ENCODE measurements at places on chromosomes 4 and X.
A peak's percentile ranks its signal among the peaks of the same experiment; 100 is the strongest.

DNA sequence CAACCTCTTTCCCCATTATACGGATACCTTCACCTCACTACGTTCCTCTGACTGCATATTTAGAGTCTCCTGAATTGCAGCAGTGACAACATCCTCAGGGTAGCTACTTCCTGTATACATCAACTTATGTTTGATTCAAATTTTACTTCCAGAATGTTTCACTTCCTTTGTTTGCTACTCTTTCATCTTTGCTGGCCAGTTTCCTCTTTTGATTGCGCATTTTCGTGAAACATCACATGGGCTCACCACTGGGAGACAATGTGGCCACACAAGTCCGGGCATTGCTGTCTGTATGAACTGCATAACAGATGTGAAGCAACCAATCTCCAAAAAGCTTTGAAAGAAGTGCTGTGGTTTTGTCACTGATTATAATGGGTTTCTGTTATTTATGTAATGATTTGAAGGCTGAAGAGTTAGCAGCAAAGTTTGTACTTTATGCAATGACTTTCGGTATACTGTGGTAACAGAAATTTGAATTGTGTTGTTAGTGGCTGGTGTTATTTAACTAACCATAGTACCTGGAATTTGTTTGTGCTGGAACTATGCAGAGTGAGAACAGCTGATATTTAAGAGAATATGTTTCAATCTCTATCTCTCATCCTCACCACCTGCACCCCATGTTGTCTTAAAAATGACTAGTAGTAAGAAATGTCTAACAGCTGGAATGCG is 7.4 kb downstream of the SNCA start:
- peak; percentile 54 for DNase-seq
- no peaks in the 10 kb centered on the region for H3K36me3 ChIP-seq
- no peak overlapping the region for H3K4me3 ChIP-seq
- H3K27ac ChIP-seq, result no peak overlapping the region
- no peaks in the 10 kb centered on the region for H3K4me1 ChIP-seq
- no peaks in the 10 kb centered on the region for H3K27me3 ChIP-seq

GRCh38 chrX:49174723-49175122 is 3.0 kb downstream of the PLP2 start:
- no peak overlapping the region for H3K27ac ChIP-seq
- H3K4me1 ChIP-seq, result peaks cover 31% of the 10 kb centered on the region
- DNase-seq, result no peak
- H3K36me3 ChIP-seq, result peaks cover 61% of the 10 kb centered on the region
- H3K4me3 ChIP-seq, result no peak overlapping the region
- H3K27me3 ChIP-seq, result no peaks in the 10 kb centered on the region

DNA sequence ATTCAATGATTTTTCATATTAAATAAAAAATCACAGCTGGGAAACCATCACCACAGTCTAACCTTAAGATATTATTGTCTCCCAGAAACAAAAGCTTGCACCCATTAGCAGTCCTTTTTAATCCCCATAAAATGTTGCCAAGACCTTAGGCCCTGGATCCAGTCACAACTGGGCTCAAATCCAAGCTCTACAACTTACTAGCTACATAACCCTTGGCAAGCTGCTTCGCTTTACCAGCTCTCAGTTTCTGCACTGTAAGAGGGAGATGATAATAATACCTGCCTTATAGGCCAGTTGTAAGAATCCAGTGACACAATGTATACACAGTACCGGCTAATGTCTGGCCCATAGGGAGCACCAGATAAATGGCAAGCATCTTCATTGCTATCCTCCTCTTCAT is 400.9 kb upstream of the FGF13 start:
- H3K27ac ChIP-seq, result no peak overlapping the region
- H3K27me3 ChIP-seq, result no peaks in the 10 kb centered on the region
- DNase-seq, result peak; percentile 2
- H3K4me1 ChIP-seq, result no peaks in the 10 kb centered on the region
- H3K36me3 ChIP-seq, result no peaks in the 10 kb centered on the region

DNA sequence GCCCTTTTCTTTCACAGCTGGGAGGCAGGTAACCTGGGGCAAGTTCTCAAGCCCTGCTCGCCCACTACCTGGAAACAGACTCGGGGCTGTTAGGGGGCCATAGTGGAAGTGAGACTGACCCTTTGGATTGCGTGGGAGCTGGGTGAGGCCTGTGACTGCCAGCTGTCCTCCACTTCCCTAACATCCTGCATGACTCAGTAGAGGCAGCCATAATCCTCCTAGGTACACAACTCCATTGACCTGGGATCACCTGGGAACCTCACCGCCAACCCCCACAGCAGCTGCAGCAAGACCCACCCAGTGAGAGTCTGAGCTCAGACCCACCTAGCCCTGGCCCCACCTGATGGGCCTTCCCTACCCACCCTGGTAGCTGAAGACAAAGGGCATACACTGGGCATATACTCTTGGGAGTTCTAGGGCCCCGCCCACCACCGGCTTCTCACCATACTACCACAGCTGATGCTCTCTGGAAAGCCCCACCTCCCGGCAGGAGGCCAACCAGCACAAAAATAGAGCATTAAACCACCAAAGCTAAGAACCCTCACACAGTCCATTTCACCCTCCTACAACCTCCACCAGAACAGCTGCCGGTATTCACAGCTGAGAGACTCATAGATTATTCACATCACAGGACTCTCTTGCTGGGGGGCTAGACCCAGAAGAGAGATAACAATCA is 61.1 kb upstream of the DCTD start:
- no peaks in the 10 kb centered on the region for H3K27me3 ChIP-seq
- no peak for DNase-seq
- no peak overlapping the region for H3K4me3 ChIP-seq
- no peaks in the 10 kb centered on the region for H3K4me1 ChIP-seq
- H3K36me3 ChIP-seq, result no peaks in the 10 kb centered on the region

- H3K36me3 ChIP-seq, result peaks cover 14% of the 10 kb centered on the region
- peaks cover 23% of the 10 kb centered on the region for H3K4me1 ChIP-seq
- no peak overlapping the region for H3K4me3 ChIP-seq
- no peak for DNase-seq
- H3K27me3 ChIP-seq, result no peaks in the 10 kb centered on the region
- H3K27ac ChIP-seq, result peak overlapping the region; percentile 53
Measured at GRCh38 chrX:43728966-43729365, 72.9 kb downstream of the MAOA start.

- no peak overlapping the region for H3K4me3 ChIP-seq
- no peaks in the 10 kb centered on the region for H3K27me3 ChIP-seq
- peaks cover 38% of the 10 kb centered on the region for H3K36me3 ChIP-seq
- H3K27ac ChIP-seq, result no peak overlapping the region
- DNase-seq, result no peak
Measured at GRCh38 chr4:48588230-48589097, 98.4 kb downstream of the ZAR1 start.

- peak overlapping the region; percentile 93 for H3K27ac ChIP-seq
- no peaks in the 10 kb centered on the region for H3K27me3 ChIP-seq
- H3K36me3 ChIP-seq, result no peaks in the 10 kb centered on the region
Measured at GRCh38 chr4:74158466-74159142, 686 bp downstream of the MTHFD2L start.

GRCh38 chr4:86961116-86961515 is 26.3 kb downstream of the AFF1 start:
- no peaks in the 10 kb centered on the region for H3K36me3 ChIP-seq
- no peak for DNase-seq
- H3K4me3 ChIP-seq, result no peak overlapping the region
- no peaks in the 10 kb centered on the region for H3K27me3 ChIP-seq

DNA sequence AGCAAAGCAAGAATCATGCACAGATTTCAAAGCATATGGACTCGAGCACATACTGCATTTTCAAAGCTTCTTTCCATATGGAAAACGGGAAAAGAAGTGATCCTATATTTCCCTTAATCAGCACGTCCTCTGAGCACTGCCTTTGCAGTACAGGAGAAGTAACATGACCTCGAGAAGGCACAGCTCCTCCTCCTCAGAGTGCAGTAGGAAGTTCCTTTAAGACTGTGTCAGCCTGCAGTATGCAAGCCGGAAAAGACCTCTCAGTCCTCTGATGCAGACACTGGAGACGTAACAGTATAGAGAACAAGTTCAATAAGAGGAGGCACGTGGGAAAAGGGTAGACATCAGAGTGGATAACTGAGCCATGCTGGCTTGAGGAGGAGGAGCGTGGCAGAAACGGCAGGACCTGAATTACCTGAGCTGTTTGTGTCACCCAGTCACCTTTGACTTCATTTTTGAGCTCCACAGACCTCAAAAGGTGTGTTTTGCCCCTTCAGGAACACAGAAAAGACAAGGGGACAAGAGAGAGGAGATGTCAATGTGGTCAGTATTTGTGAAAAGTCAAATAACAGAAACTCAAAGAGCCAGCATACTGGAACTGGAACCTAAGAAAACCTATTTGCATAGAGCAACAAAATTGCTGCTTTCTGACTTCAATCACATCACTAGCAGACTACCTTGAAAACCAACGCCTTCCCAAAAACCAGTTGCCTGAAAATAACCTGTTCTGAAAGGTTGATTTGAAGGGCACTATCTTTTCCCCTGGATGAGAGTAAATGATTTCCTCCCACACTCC is 20.8 kb downstream of the IRF2 start:
- peak overlapping the region; percentile 79 for H3K27ac ChIP-seq
- peaks cover 88% of the 10 kb centered on the region for H3K4me1 ChIP-seq
- H3K36me3 ChIP-seq, result no peaks in the 10 kb centered on the region
- H3K4me3 ChIP-seq, result no peak overlapping the region
- DNase-seq, result no peak

DNA sequence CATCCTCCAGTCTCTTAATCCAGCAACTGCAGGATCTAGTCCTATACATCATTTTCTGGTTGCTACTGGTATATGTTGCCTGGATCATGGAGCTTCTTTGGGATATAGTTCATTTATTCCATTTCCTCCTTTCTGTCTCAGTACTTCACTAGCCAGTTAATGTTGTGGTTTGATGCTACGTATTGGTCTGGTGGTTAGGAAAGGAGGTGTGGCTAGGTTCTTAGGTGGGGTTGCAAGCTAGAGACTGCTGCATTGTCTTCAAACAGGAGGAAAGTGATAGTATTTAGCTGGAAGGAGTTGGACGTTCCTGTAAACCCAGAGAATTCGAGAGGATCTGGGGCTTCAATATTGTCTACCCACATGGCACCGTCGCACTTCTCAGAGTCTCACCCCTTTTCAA is 129.5 kb downstream of the SNCA start:
- no peak for DNase-seq
- no peaks in the 10 kb centered on the region for H3K27me3 ChIP-seq
- H3K27ac ChIP-seq, result no peak overlapping the region
- H3K36me3 ChIP-seq, result no peaks in the 10 kb centered on the region
- no peak overlapping the region for H3K4me3 ChIP-seq
- H3K4me1 ChIP-seq, result no peaks in the 10 kb centered on the region

- peak; percentile 51 for DNase-seq
- no peak overlapping the region for H3K27ac ChIP-seq
- H3K4me3 ChIP-seq, result no peak overlapping the region
- H3K27me3 ChIP-seq, result no peaks in the 10 kb centered on the region
- no peaks in the 10 kb centered on the region for H3K36me3 ChIP-seq
Measured at GRCh38 chr4:121656269-121656641, 40.5 kb downstream of the ANXA5 start.

GRCh38 chr4:120991885-120992284 is 69.4 kb upstream of the PRDM5 start:
- no peaks in the 10 kb centered on the region for H3K4me1 ChIP-seq
- no peak for DNase-seq
- no peak overlapping the region for H3K4me3 ChIP-seq
- H3K36me3 ChIP-seq, result no peaks in the 10 kb centered on the region
- H3K27me3 ChIP-seq, result no peaks in the 10 kb centered on the region
- H3K27ac ChIP-seq, result no peak overlapping the region

DNA sequence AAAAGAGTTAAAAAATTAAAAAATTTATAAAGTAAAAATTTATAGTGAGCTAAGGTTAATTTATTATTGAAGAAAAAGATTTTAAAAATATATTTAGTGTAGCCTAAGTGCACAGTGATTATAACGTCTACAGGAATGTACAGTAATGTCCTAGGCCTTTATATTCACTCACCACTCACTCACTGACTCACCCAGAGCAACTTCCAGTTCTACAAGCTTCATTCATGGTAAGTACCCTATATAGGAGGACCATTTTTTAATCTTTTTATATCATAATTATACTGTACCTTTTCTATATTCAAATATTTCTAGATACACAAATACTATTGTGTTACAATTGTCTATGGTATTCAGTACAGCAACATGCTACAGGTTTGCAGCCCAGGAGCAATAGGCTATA is 1623.2 kb downstream of the RPA4 start:
- H3K4me3 ChIP-seq, result no peak overlapping the region
- no peak for DNase-seq
- H3K4me1 ChIP-seq, result no peaks in the 10 kb centered on the region
- no peak overlapping the region for H3K27ac ChIP-seq
- H3K27me3 ChIP-seq, result no peaks in the 10 kb centered on the region

- H3K27ac ChIP-seq, result no peak overlapping the region
- H3K36me3 ChIP-seq, result no peaks in the 10 kb centered on the region
- no peak for DNase-seq
- peaks cover 28% of the 10 kb centered on the region for H3K27me3 ChIP-seq
- no peaks in the 10 kb centered on the region for H3K4me1 ChIP-seq
- H3K4me3 ChIP-seq, result no peak overlapping the region
Measured at GRCh38 chr4:8078109-8078494, 80.5 kb downstream of the ABLIM2 start.

DNA sequence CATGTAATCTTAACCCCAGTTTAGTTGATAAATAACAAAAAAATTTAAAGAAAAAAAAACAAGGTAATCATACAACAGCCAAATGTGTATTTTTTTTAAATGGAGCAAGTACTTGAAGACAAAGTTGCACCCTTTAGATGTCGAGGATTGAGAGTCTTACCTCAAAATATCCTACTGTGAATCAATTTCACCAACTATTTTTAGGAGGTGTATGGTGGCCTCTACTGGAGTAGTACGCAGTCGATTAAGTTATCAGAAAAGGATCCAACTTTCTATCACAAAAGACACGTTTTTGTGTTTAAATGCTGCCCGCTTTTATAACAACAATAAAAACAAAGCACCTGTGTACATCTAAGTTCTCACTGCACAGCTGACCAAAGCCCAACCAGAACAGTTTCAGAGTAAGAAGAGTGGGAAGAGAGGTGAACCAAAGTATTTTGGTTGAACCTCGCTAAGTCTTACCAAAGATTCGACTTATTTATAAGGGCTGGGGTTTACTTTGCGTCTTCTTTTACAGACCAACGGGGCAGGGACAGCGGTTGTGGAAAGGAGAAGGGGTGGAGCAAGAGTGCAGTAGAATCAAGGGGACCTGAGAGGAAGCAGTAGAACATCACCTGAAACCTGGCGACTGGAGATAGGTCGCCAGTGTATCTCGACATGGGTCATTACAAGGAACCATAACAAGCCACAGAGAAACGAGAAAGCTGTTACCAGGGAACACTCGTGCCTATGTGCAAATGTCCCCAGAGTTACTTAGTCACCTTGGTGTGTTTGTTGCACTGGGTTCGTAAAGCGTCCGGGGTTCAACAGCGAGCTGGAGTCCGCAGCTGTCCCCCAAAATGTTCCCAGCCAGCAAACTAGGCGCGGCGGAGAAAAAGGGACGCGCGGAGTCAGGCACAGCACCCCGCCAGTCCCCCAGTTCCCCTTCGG is 1.1 kb downstream of the RPS6KA6 start:
- H3K27me3 ChIP-seq, result peaks cover 19% of the 10 kb centered on the region
- peak overlapping the region; percentile 33 for H3K4me3 ChIP-seq
- no peaks in the 10 kb centered on the region for H3K36me3 ChIP-seq
- no peaks in the 10 kb centered on the region for H3K4me1 ChIP-seq
- no peak for DNase-seq
